ENCODE measurements at places on chromosomes 4 and X.

DNA sequence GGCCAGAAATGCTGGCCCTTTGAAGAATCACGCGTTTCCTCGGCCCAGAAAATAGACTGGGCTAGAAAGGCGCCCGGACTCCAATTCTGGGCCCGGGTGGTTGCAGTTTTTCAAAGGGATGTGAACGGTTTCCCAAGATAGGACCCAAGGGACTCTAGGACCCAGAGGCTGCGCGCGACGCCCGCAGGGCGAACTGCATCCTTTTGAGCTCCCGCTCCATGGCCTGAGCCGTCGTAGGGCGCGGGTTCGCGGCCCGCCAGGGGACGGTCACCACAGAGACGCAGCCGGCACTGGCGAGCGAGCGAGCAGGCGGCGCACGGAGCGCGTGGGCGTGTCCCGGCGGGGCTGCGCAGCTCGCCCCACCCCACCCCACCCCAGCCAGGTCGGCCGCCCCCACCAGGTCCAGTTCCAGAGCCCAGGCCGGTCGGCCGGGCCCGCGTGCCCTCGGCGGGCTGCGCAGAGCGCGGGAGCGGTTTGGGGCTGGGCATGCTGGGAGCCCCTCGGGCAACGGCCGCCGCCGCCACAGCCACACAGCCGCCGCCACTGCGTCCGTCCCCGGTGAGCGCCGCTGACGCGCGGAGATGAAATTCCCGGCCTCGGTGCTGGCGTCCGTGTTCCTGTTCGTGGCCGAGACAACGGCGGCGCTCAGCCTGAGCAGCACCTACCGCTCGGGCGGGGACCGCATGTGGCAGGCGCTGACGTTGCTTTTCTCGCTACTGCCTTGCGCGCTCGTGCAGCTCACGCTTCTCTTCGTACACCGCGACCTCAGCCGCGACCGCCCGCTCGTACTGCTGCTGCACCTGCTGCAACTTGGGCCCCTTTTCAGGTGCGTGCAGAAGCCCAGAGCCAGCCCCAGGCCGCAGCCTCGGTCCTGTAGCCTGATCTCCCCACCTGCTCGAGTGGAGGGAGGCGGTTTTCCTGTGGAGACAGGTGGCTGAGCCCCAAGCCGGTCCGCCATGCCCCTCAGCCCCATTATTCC, at the start of gene XK:
Gene XK (plus strand): TSS at position 411 of the 979 bp plus-strand sequence. CDS start 171 bp downstream, at position 582.
- peak; percentile 10 for DNase-seq

DNA sequence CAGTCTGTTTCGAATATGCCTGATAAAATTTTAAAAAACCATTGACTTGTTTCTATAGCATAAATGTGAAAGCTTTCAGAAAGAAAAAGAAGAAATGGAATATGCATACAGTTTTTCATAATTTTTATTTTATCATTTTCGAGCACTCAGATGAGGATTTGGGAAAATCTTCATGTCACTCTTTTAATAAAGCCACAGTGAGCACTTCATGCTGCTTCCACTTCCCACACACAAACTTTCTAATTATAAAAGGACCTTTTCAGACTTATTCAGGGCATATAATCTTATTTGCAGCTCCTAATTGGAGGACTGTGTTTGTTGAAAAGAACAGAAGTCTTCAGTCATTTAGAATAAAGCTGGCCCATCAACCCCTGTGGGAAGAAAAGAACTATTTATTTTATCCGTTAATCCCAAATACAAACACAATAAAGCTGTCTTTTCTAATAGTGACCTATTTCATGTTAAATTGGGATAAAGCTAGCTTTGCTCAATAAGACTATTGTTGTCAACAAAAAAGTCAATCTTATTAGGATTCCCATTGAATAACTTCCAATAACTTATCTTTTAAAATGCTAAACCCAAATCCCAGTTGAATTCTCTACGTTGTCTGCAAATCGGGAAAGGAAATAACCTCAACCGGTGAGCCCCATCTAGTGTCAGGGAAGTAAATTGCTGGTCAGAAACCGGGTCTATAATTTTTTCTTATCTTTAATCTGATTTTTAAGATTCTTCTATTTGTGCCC, 211.5 kb downstream of the PDGFRA start:
- DNase-seq, result peak; percentile 39

DNA sequence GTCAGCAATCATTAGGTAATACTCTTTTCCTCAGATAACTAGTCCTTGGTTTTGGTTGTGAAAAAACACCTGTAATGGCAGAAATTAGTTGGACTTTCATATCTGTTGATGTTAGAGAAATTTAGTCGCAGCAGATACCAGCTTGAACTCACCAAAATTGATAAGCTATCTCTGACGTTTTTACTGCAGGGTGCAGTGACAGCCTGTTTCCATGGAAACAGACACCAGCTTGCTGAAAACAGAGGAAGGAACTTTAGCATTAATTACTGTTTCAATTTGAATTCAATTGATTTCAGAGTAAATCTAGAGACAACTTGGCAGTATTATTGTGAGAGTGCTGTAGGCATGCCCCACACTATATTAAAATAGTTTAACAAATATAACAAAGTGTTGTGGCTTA, 246.5 kb downstream of the PPP1R2C start:
- DNase-seq, result no peak

- peak; percentile 61 for DNase-seq
Observed at GRCh38 chrX:46978341-46979291, 66.4 kb downstream of the JADE3 start.

GRCh38 chrX:80876877-80877276, 67.2 kb upstream of the BRWD3 start:
- peak; percentile 11 for DNase-seq

- DNase-seq, result no peak
Observed at GRCh38 chr4:13928214-13928613, 300.7 kb upstream of the BOD1L1 start.

DNA sequence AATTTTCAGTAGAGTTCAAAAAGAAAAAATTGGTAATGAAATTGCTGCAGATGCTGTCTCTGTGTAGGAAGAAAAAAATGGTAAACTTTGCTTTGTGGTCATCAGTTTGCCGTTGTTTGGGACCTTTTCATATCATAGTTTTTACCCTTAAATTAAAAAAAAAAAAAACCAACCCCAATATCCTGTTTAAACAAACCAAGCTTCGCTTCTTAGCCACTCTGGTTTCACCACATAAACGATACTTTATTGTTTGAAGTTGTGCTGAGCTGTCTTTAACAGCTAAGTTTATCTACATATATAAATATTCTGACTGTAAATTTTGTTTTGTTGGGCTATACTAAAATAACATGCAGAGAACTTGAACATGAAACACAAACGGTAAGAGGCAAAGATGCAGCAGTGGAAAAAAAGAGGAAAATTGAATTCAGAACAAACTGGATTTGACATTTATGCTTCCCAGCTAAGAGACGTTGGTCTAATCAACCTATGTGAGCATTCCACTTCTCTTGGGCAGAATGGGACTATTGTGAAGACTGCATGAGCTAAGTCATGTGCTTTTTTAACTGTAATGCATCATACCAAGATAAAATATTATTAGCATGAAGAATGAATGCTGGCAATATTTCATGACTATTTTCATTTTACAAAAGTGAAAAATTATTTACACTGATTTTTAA, 15.7 kb upstream of the H2AZ1 start:
- DNase-seq, result no peak

DNA sequence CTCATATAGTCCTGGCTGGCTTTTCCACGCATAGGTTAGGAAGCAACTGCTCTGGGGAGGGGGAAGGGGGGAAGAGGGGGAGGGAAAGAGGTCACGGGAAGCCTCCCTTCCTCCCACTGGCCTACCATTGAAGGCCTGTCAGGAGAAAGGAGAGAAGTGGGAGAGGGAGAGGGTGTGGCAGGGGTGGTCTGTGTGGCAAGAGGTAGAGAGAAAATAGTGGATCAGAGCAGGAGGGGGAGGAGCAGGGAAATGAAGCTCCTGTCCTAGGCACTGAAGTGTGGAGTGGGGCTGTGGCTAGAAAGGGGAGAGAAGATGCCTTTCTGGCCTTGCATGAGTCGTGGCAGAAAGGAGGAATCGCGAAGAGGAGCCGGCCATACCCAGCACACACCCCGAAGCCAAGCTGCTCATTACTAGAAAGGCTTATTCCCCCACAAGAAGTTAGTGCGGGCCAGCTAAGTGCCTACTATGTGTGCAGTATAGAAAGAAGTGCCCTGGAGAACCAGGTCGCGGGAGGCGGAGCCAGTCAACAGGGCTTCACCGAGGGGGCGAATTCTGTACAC, 1.1 kb upstream of the TMEM164 start:
- no peak for DNase-seq

DNA sequence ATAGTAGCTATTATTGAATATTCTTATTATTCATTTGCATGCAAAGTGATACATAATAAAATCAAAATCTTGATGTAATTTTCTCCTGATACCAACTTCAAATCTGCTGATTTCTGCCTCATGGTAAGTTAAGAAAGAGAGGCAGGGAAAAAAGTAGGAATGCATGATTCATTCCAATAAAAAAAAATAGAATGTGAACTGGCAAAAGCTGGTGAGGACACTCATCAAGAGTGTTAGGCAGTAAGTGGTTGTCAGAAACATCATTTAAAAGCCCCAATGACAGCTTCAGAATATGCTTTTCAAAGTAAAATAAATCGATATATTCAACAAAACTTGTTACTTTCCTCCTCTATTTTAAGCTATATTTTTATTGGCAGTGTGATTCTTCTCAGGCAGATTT, 979.1 kb downstream of the TECRL start:
- no peak for DNase-seq
